ENCODE measurements at places on chromosomes 4 and X. TPM values are rescaled to one million over a fixed set of nuclear protein-coding genes. Genes with fewer than 3 reads are reported as not detected.

GRCh38 chr4:25104591-25104990 lies 55.7 kb downstream of the SEPSECS start:
- DNase-seq, result no peak

- no peak for DNase-seq
Measured at GRCh38 chrX:67654301-67654700, 110.5 kb downstream of the AR start.

DNA sequence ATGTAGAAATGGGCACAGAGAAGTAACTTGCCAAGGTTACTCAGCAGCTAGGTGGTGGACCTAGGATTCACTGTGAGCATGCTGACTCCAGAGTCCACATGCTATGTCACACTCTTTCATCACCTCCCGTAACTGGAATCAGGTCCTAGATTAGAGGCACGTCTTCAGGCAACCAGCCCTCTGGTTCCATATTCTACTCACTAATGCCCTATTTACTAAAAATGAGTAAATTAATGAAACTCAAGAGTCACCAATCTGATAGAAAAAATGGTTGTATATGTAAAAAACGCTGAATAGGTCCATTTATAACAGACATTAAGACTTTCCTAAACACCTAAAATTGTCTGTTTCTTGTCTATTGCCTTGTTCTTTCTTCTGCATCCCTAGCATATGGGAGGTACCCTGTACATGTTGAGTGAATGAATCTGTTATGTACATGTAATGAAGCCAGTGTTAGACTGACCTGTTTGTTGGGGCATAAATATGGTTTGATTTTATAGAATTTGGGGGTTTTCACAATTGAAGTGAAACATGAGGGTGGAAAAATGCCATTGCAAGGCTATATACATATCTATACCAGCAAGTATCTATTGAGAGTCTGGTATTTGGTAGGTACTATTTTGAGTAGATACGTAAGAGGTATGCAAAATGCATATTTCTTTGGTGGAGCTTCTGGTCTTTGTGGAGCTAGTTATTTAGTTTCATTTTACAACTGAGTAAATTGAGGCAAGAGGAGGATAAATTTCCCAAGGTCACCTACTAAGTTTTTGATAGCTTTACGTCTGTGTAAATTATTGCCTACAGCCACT lies 7.5 kb upstream of the RUFY3 start:
- DNase-seq, result no peak

DNA sequence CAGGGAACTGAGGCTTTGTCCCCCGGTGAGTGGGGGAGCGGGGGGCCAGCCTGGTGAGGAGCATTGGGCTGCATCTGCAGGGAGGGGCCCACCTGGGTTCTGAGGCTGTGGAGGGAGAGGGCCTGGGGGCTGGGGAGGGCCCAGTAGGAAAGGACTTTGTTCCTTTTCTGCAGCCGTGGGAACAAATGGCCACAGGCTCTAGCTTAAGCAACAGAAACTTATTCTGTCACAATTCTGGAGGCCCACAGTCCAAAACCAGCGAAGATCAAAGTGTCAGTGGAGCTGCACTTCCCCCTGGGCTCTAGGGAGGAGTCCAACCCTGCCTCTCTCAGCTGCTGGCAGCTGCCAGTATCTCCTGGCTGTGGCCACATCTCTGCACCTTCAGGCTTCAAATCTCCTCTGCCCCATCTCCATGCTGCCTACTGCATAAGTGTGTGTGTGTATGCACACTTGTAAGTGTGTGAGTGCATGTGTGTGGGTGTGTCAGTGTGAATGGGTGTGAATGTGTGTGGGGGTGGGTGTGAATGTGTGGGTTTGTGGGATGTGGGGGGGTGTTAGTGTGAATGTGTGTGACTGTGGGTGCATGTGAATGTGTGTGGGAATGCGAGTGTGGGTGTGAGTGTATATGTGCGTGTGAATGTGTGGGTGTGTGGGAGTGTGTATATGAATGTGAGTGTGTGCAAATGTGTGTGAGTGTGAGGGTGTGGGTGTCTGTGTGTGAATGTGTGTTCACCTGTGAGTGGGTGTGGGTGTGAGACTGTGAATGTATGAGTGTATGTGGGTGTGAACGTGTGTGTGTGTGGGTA lies 204.5 kb upstream of the PSAPL1 start:
- DNase-seq, result no peak

- DNase-seq, result no peak
Measured at GRCh38 chr4:96016634-96017299, 176.9 kb downstream of the PDHA2 start.

DNA sequence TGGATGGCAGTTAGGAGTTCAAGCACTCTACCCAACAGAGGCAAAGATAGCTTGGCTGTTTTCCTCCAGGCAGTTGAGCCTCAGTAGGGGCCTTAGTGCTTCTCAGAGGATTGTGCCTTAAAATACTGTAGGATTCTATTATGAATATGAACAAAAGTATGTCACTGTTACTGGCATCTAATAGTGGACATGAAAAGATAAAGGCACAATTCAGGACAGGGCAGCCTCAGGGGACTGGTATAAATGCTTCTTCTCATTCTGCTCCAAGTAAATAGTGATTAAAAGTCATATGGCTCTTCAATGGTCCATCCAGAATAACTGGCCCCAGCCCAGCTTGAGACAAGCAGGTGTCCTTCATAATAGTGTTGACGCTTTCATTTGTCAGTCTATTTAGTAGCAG lies 17.7 kb downstream of the COL4A6 start:
- no peak for DNase-seq

Gene BEND2
- total RNA-seq, result 0.47 TPM

Gene OPRPN
- total RNA-seq, result not detected

Gene SLC26A1
- not detected for total RNA-seq

Measured in right cardiac atrium (tissue), 5 donors.